ENCODE measurements at places on chromosomes 1 and 21. TPM values are rescaled to one million over a fixed set of nuclear protein-coding genes. Genes with fewer than 3 reads are reported as not detected.

The SIM2 gene
- total RNA-seq, result 49.4 TPM

DNA sequence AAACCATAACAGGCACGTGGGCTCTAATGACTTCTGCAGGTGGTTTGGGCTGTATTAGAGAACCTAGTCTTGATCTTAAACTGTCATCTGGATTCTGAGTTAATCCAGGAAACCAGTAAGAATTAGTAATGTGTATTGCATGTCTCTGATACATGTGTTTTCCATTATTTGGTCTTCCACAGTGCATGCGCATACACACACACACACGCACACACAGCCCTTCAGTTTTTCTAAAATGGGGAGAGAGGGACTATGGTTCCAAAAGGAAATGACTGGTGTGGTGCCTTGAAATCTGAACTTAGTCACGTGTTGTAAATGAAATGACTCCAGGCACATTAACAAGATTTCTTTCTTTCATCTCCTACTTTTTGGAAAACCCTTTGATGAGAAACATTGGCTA is 67.6 kb downstream of the OLFML2B start:
- no peaks in the 10 kb centered on the region for H3K27me3 ChIP-seq
- no peak for DNase-seq
- peaks cover 7% of the 10 kb centered on the region for H3K36me3 ChIP-seq
- H3K4me3 ChIP-seq, result no peak overlapping the region

- DNase-seq, result no peak
- peak overlapping the region; percentile 48 for H3K4me3 ChIP-seq
- H3K27me3 ChIP-seq, result no peaks in the 10 kb centered on the region
- H3K36me3 ChIP-seq, result no peaks in the 10 kb centered on the region
- peak overlapping the region; percentile 94 for H3K27ac ChIP-seq
Measured at GRCh38 chr1:32539584-32540571, 651 bp downstream of the ZBTB8A start.

DNA sequence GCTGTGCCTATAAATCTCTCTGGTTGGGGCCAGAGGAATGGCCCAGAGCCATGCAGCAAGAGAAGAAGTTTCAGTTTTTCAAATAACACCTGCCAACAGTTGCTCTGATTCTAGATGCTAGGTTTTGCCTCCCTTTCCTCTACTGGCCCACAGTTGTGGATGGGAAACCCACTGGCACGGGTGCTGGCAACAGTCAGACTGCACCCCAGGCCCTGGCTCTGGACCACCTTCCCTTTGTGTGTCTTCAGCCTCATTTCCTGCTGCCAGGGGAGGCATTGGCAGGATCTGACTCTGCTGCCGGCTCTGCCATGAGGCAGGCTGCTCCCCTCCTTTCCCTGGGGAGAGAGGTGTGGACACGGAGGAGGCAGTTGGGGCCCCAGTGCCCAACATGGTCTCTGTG is 142.0 kb downstream of the IGSF21 start:
- no peaks in the 10 kb centered on the region for H3K4me1 ChIP-seq
- no peak for DNase-seq
- H3K27ac ChIP-seq, result no peak overlapping the region
- no peaks in the 10 kb centered on the region for H3K27me3 ChIP-seq
- H3K4me3 ChIP-seq, result no peak overlapping the region
- H3K36me3 ChIP-seq, result no peaks in the 10 kb centered on the region

The MNDA gene
- 1.2 TPM for total RNA-seq

GRCh38 chr1:6907201-6907600 is 121.9 kb downstream of the CAMTA1 start:
- no peaks in the 10 kb centered on the region for H3K36me3 ChIP-seq
- H3K27me3 ChIP-seq, result peaks cover 59% of the 10 kb centered on the region
- no peak for DNase-seq
- no peak overlapping the region for H3K4me3 ChIP-seq

DNA sequence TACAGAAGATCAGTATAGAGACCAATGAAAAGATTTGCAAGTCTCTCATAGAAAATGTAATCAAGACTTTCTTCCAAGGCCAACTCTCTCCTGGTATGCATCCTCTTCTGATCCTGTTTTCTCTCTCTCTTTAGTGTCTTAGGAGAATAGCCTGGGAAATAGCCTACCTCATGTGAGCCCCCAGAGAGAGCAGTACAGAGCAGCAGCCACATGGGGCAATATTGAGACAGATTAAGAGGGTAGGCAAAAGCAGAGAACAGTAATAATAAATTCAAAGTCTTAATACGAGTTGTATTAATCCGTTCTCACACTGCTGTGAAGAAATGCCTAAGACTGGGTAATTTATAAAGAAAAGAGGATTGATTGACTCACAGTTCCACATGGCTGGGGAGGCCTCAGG is 61.4 kb downstream of the RNASEL start:
- no peaks in the 10 kb centered on the region for H3K36me3 ChIP-seq
- DNase-seq, result no peak
- no peaks in the 10 kb centered on the region for H3K27me3 ChIP-seq

The TTC22 gene
- total RNA-seq, result 323 TPM

Data from esophagus squamous epithelium (tissue), 5 donors.